ENCODE measurements at places on chromosomes 3 and 15. TPM values are rescaled to one million over a fixed set of nuclear protein-coding genes. Genes with fewer than 3 reads are reported as not detected.
A peak's percentile ranks its signal among the peaks of the same experiment; 100 is the strongest.

DNA sequence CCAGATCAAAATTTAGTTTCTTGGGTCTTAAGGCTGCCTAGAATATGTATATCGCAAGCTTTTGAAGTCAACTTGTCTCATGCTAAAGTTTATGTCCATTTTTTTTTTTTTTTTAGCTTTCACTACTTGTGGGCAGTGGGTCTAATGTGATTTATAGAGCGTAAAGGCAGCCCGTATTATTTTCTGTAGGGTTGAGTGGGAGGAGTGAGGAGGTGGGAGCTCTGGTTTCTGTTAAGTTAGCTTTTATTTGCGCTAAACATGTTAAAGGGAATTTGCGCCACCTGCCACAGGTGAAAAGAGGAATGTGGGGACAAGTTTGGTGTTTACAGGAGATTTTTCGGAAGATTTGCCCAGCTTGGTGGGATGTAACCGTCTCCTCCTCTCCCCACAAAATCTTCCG, 234.2 kb downstream of the IL20RB start:
- no peak overlapping the region for H3K27ac ChIP-seq
- no peak for DNase-seq
- no peaks in the 10 kb centered on the region for H3K4me1 ChIP-seq
- peaks cover 2% of the 10 kb centered on the region for H3K27me3 ChIP-seq

DNA sequence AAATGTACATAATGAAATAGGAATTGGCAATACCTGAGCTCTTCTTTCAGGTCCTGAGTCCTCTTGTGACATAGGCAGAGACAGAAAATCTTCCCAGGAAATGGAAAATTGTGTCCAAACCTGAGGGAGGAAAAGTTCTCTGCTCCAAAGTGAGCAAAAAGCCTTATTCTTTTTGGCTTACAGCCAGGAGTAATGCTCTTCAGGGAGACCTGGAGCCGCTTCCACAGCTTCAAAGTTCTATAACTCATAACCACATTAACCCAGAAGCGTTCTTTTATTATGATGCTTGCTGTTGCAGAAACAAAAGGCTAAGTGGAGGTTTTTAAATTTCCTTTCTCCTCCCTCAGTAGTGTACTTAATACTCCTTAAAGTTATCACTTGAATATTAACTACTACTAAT, 633 bp downstream of the IGSF10 start:
- H3K4me3 ChIP-seq = peak overlapping the region; percentile 46
- H3K36me3 ChIP-seq = no peaks in the 10 kb centered on the region
- peak; percentile 74 for DNase-seq

DNA sequence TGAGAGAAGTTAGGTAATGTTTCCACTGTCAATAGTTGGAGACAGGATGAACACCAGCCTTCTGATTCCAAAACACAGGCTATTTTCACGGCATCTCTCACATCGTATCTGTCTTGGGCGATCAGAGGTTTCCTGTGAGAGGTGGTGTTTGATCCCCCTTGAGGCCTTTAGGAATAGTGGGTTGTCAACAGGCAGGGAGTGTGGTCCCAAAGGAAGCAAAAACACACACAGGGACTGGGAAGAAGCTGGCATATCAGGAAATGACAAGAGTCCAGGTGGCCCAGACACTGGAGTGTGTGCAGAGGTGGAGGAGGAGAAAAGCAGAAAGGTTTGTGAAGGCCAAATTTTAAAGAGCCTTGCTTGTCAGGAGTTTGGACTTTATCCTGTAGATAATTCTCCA, 6.6 kb upstream of the MAGEF1 start:
- H3K4me1 ChIP-seq = peaks cover 30% of the 10 kb centered on the region
- H3K27ac ChIP-seq = peak overlapping the region; percentile 96
- H3K36me3 ChIP-seq = peaks cover 3% of the 10 kb centered on the region
- no peaks in the 10 kb centered on the region for H3K27me3 ChIP-seq
- H3K4me3 ChIP-seq = no peak overlapping the region
- DNase-seq = no peak

GRCh38 chr15:63909819-63910437, 76.2 kb upstream of the HERC1 start:
- H3K27me3 ChIP-seq = peaks cover 2% of the 10 kb centered on the region
- peak overlapping the region; percentile 42 for H3K27ac ChIP-seq
- H3K4me1 ChIP-seq = peaks cover 40% of the 10 kb centered on the region

DNA sequence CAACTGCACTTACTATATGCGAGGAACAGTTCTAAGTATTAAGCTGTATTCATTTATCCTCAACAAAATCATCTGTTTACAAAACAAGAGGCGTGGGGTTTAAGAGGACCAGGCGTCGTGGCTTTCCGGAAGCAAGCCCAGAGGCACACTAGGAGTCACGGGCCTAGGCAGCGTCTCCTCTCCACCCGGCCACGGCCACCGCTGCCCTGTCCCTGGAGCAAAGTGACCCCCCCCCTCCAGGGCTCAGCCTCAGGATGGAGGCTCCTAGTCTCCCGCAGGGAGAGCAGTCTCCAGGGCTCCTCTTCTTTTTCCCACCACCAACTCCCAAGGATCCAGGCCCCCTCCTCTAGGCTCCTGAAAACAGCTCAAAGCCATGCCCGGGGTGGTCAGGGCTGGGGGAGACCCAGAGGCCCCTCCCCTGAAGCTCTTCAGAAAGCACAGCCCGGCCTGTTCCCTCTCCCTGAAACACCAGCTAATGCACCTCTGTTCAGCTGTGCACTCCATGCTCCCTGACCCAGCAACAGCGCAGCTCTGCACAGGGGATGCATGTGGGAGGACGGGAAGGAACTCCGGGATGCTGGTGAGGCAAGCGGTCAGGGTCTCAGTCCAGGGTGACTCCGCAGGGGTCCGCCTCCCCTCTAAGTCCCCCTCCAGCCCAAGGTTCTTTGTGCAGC, 16.8 kb downstream of the TNK2 start:
- peak; percentile 59 for DNase-seq
- peaks cover 85% of the 10 kb centered on the region for H3K4me1 ChIP-seq
- H3K36me3 ChIP-seq = peaks cover 14% of the 10 kb centered on the region
- peak overlapping the region; percentile 89 for H3K27ac ChIP-seq
- H3K4me3 ChIP-seq = peak overlapping the region; percentile 63

GRCh38 chr3:25901796-25902195, 111.9 kb downstream of the OXSM start:
- no peak overlapping the region for H3K4me3 ChIP-seq
- H3K27me3 ChIP-seq = no peaks in the 10 kb centered on the region
- no peaks in the 10 kb centered on the region for H3K36me3 ChIP-seq
- H3K27ac ChIP-seq = no peak overlapping the region

DNA sequence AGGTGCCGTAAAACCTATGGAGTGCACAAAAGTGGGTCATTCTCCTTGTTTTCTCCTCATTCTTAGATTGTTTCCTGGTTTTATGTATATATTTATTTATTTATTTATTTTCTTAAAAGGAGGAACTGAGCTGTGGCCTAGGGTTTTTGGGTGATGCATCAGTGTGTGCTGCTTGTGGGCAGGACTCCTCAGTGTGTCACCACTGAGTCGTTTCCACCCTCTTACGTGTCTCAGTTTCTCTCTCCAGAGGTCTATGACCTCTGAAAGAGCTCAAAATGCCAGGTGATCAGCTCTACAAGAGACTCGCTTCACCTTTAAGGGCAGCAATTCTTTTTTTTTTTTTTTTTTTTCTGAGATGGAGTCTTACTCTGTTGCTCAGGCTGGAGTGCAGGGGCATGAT, 72.9 kb downstream of the CD200 start:
- no peaks in the 10 kb centered on the region for H3K4me1 ChIP-seq
- no peak overlapping the region for H3K4me3 ChIP-seq
- H3K27ac ChIP-seq = no peak overlapping the region

- no peaks in the 10 kb centered on the region for H3K36me3 ChIP-seq
- no peak overlapping the region for H3K4me3 ChIP-seq
- H3K27me3 ChIP-seq = no peaks in the 10 kb centered on the region
- peaks cover 5% of the 10 kb centered on the region for H3K4me1 ChIP-seq
- DNase-seq = no peak
- H3K27ac ChIP-seq = no peak overlapping the region
These were observed 271.7 kb upstream of the GBE1 start for GRCh38 chr3:82033186-82033585.

- H3K27me3 ChIP-seq = no peaks in the 10 kb centered on the region
- no peaks in the 10 kb centered on the region for H3K4me1 ChIP-seq
- H3K36me3 ChIP-seq = no peaks in the 10 kb centered on the region
- peak; percentile 41 for DNase-seq
- no peak overlapping the region for H3K27ac ChIP-seq
These were observed 41.8 kb upstream of the CCNL1 start for GRCh38 chr3:157201648-157202278.

GRCh38 chr3:12839156-12839946, 2.0 kb downstream of the RPL32 start:
- H3K36me3 ChIP-seq = peaks cover 57% of the 10 kb centered on the region
- peaks cover 25% of the 10 kb centered on the region for H3K4me1 ChIP-seq
- no peaks in the 10 kb centered on the region for H3K27me3 ChIP-seq
- H3K27ac ChIP-seq = no peak overlapping the region

DNA sequence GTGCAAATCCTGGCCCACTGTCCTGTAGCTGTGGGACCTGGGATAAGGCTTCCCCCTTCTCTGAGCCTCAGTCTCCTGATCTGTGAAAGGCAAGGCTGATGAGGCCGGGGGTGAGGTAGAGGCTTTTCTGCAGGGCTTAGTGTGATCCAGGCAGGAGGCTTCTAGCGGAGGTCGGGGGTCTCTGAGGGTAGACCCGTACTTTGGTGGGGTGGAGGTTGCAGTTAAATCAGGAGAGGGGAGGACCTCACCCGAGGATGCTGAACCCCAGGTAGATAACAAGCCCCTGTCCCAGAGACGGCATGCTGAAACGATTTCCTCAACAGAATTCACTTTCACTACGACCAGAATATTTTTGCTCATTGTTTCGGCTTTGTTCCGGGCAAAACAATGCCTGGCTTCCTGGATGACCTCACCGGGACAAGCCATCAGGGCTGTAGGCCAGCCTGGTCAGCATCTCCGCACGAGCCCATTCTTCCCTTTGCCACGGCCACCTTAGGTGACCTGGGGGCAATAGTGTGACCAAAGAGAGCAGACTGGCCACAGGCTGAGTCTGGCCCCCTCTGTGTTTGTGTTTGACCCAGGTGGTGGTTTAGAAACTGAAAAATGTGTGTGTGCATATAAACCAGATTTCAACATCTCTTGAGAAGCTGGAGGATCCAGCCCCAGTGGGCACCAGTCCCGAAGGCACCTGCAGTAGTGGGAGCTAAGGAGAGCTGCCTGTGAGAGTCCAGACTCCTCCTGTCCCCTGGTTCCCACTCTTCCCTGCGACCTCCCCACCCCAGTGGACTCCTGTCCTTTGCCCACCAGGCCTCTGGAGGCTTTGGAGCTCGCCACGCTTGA, 33.0 kb downstream of the SLC6A6 start:
- H3K27ac ChIP-seq = no peak overlapping the region
- DNase-seq = no peak
- no peaks in the 10 kb centered on the region for H3K36me3 ChIP-seq
- H3K4me3 ChIP-seq = no peak overlapping the region

DNA sequence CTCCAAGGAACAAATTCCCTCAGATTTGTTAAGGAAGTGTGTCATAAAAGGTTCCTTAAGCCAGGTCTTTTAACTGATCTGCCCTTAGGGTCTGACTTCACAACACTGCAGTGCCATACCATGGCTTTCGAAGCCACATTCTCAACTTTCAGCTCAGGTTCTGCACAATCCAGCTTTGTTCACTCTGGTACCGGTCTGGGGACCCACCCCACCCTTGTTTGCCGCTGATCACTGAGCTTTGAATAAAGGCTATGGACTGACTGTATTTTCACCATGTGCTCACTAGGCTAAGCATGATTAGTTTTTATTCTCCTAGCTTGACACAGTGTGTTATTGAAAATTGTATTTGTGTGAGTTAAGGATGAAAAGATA, 15.9 kb downstream of the SNX1 start:
- peaks cover 16% of the 10 kb centered on the region for H3K36me3 ChIP-seq
- no peak for DNase-seq
- no peak overlapping the region for H3K27ac ChIP-seq
- H3K4me1 ChIP-seq = peaks cover 2% of the 10 kb centered on the region

DNA sequence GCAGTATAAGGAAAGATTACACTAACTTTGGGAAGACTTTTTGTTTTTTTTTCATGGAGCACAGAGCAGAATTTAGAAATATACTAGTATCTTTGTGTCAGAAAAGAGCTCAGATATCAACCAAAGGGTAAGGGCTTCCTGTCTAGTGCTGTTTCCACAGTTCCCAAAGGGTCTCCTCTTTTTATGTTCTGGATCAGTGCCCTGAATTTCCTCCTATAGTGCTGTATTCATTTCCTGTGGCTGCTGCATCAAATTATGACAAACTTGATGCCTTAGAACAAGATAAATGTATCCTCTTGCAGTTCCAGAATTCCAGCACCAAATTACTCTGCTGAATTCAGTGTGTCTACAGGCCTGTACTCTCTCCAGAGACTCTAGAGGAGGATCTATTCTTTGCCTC, 219.8 kb upstream of the THRB start:
- no peaks in the 10 kb centered on the region for H3K36me3 ChIP-seq
- H3K27ac ChIP-seq = no peak overlapping the region
- H3K4me3 ChIP-seq = no peak overlapping the region
- no peaks in the 10 kb centered on the region for H3K27me3 ChIP-seq
- H3K4me1 ChIP-seq = no peaks in the 10 kb centered on the region
- DNase-seq = peak; percentile 63

GRCh38 chr15:88986949-88987590, 73.9 kb upstream of the MFGE8 start:
- H3K36me3 ChIP-seq = no peaks in the 10 kb centered on the region
- H3K4me3 ChIP-seq = no peak overlapping the region
- H3K4me1 ChIP-seq = peaks cover 9% of the 10 kb centered on the region
- H3K27ac ChIP-seq = no peak overlapping the region
- peaks cover 7% of the 10 kb centered on the region for H3K27me3 ChIP-seq
- no peak for DNase-seq

- no peak for DNase-seq
- H3K27me3 ChIP-seq = no peaks in the 10 kb centered on the region
- H3K4me1 ChIP-seq = no peaks in the 10 kb centered on the region
- no peak overlapping the region for H3K27ac ChIP-seq
- H3K4me3 ChIP-seq = no peak overlapping the region
These were observed 970.8 kb downstream of the PLOD2 start for GRCh38 chr3:145190138-145190537.

- peaks cover 21% of the 10 kb centered on the region for H3K4me1 ChIP-seq
- H3K4me3 ChIP-seq = peak within 1 kb of the TSS; percentile 63
- H3K27me3 ChIP-seq = peaks cover 8% of the 10 kb centered on the region
These were observed at the start of gene SQOR for GRCh38 chr15:45634432-45635190. SQOR (plus strand) TSS chr15:45635029; CDS start chr15:45658924, 23,895 bp downstream.

Gene CELF6
- polyA plus RNA-seq = 1.2 TPM

Gene SEMA3F
- 15.7 TPM for polyA plus RNA-seq

Gene IL5RA
- 0.15 TPM for polyA plus RNA-seq

Gene FGF12
- polyA plus RNA-seq = 3.3 TPM

Data from muscle of leg (tissue), 16 donors.